ENCODE measurements at places on chromosomes 2 and 18. TPM values are rescaled to one million over a fixed set of nuclear protein-coding genes. Genes with fewer than 3 reads are reported as not detected.

GRCh38 chr2:42342795-42343241, 18.2 kb downstream of the COX7A2L start:
- peak overlapping the region; percentile 80 for H3K27ac ChIP-seq
- DNase-seq = no peak
- H3K36me3 ChIP-seq = peaks cover 41% of the 10 kb centered on the region
- no peak overlapping the region for H3K4me3 ChIP-seq
- peaks cover 33% of the 10 kb centered on the region for H3K4me1 ChIP-seq

ANKRD30B gene
- 0.10 TPM for polyA plus RNA-seq

DNA sequence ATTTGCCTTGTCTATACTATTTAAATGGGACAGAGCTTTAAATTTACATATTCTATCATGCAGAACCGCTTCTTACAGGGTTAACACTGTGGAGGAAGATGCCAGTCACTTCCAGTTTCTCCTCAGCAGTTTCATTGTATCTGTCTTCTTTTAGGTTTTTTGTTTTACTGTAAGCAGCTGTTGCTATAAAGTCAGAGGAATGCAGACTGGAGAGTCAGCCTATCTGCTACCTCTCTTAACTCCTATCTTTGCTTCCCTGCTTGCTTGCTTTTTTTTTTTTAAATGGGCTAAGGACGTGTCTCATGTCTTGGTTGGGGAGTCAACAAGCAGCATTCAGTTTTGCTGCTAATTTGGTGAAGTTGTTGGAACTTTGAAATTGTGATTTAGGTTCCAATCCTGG, 8.9 kb downstream of the EPC2 start:
- no peak overlapping the region for H3K4me3 ChIP-seq
- H3K27me3 ChIP-seq = no peaks in the 10 kb centered on the region
- DNase-seq = no peak

GRCh38 chr2:96167407-96168013, 22.3 kb upstream of the DUSP2 start:
- DNase-seq = no peak
- H3K4me1 ChIP-seq = no peaks in the 10 kb centered on the region
- no peak overlapping the region for H3K4me3 ChIP-seq
- H3K27me3 ChIP-seq = no peaks in the 10 kb centered on the region
- no peaks in the 10 kb centered on the region for H3K36me3 ChIP-seq
- no peak overlapping the region for H3K27ac ChIP-seq

DNA sequence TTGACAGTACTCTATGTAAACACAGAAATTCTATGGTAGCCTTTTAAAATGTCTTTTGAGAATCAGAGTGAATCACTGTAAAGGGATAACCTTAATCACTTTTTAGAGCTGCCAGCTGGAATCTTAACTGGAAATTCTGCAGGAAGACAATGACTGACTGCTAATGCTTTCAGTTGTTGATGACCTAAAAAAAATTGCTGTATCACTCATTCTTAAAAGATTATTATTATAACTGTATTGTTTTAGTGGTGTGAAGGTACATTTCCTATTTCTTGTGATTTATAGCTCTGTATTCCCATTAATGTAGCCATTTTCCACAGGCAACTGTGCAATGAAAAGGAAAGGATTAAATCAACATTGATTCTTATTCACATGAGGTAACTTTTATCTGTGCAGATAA, 260.5 kb downstream of the CALCRL start:
- no peaks in the 10 kb centered on the region for H3K4me1 ChIP-seq
- no peak overlapping the region for H3K4me3 ChIP-seq
- H3K36me3 ChIP-seq = no peaks in the 10 kb centered on the region
- no peak overlapping the region for H3K27ac ChIP-seq
- no peak for DNase-seq
- no peaks in the 10 kb centered on the region for H3K27me3 ChIP-seq

DNA sequence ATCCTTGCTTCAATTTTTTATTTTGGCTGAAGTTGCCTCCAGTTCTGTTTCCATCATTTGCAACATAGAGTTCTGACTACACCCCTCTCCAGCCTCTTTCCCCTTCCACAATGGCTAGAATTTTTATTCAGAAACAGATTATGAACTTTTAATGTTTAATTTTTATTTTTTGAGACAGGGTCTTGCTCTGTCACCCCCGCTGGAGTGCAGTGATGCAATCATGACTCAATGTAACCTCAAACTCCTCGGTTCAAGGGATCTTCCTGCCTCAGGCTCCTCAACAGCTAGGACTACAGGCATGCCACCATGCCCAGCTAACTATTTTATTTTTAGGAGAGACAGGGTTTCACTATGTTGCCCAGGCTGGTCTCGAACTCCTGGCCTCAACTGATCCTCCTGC, 2.8 kb downstream of the NTSR2 start:
- H3K36me3 ChIP-seq = no peaks in the 10 kb centered on the region
- no peak overlapping the region for H3K27ac ChIP-seq
- DNase-seq = no peak
- H3K4me1 ChIP-seq = no peaks in the 10 kb centered on the region
- H3K27me3 ChIP-seq = peaks cover 34% of the 10 kb centered on the region

DNA sequence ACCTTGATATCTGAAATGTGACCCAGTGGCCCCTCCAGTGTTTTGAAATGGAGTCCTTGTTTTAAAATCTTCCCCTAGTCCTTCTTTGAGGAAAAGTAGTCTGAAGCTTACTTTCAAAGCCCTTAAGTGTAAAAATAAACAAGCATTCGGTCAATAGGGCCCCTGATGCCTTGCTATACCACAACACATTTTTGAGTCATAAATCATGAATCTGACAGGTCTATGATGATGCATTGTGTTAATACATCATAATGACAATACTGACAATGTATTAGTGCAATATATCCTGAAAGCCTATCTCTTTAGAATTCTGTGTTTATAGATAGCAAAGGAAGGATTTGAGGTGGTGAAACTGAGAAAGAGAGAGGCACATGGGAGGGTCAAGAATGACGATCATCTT, 464.2 kb downstream of the MEIS1 start:
- H3K4me1 ChIP-seq = no peaks in the 10 kb centered on the region
- no peaks in the 10 kb centered on the region for H3K36me3 ChIP-seq
- no peak overlapping the region for H3K27ac ChIP-seq
- H3K27me3 ChIP-seq = no peaks in the 10 kb centered on the region
- no peak overlapping the region for H3K4me3 ChIP-seq

DNA sequence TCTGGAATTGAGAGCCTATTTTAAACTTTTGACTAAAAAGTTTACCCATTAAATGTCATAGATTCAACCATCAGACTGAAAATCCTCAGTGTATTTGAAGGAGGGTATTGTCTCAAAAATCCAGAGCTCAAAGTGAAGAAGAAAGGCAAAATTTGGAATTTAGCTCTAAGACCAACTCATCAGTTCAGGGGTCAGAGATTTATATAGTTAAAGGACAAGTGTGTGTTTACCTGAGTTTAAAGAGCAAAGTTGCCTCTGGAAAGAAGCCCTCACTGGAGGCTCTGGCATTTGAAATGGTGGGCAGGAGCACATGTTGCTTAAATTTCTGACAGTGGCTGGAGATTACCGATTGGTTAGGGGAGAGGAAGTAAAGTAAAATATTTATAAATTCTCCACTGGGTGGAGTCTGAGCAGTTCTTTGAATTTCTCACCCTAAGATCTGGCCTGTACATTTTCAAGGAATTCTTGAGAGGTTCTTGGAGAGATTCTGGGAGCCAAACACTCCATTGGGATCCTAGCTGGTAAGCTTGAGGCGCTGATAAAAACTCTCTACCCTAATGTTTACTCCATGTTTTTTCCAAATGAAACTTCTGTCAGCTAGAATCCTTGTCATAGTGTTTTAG, at the start of gene KYNU:
Gene KYNU (plus strand): TSS at position 449 of the 623 bp plus-strand sequence. CDS start 7,704 bp downstream, outside the sequence.
- peak within 1 kb of the TSS; percentile 39 for H3K27ac ChIP-seq
- no peak for DNase-seq
- H3K36me3 ChIP-seq = no peaks in the 10 kb centered on the region
- peaks cover 12% of the 10 kb centered on the region for H3K4me1 ChIP-seq
- H3K27me3 ChIP-seq = no peaks in the 10 kb centered on the region
- peak within 1 kb of the TSS; percentile 22 for H3K4me3 ChIP-seq

SNRNP200 gene
- 158 TPM for polyA plus RNA-seq

DNA sequence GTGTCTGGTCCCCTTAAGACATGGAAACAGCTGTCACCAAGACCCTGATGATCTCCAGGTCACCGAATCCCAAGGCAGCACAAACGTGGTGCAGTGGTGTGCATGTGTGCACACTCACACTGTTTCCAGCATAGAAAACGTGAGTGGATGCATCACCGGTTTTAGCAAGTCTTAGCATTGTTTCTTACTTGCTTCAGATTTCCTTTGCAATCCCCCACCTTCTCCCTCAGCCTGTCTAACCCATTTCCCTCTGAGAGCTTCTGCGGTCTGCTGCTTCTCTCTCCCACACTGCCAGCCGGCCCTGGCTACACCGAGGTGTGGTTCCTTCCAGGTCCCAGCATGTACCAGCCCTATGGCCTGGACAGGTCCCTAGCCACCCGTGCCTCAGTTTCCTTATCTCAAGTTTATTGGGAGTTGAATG, 343.4 kb upstream of the HS6ST1 start:
- no peaks in the 10 kb centered on the region for H3K36me3 ChIP-seq
- no peaks in the 10 kb centered on the region for H3K4me1 ChIP-seq
- DNase-seq = no peak
- no peak overlapping the region for H3K27ac ChIP-seq

GRCh38 chr2:172464400-172465129, 37.2 kb downstream of the ITGA6 start:
- H3K4me1 ChIP-seq = peaks cover 45% of the 10 kb centered on the region
- H3K4me3 ChIP-seq = no peak overlapping the region
- peak overlapping the region; percentile 18 for H3K27ac ChIP-seq
- H3K27me3 ChIP-seq = no peaks in the 10 kb centered on the region
- DNase-seq = peak; percentile 77
- peaks cover 8% of the 10 kb centered on the region for H3K36me3 ChIP-seq

RAMP1 gene
- 76.1 TPM for polyA plus RNA-seq

DNA sequence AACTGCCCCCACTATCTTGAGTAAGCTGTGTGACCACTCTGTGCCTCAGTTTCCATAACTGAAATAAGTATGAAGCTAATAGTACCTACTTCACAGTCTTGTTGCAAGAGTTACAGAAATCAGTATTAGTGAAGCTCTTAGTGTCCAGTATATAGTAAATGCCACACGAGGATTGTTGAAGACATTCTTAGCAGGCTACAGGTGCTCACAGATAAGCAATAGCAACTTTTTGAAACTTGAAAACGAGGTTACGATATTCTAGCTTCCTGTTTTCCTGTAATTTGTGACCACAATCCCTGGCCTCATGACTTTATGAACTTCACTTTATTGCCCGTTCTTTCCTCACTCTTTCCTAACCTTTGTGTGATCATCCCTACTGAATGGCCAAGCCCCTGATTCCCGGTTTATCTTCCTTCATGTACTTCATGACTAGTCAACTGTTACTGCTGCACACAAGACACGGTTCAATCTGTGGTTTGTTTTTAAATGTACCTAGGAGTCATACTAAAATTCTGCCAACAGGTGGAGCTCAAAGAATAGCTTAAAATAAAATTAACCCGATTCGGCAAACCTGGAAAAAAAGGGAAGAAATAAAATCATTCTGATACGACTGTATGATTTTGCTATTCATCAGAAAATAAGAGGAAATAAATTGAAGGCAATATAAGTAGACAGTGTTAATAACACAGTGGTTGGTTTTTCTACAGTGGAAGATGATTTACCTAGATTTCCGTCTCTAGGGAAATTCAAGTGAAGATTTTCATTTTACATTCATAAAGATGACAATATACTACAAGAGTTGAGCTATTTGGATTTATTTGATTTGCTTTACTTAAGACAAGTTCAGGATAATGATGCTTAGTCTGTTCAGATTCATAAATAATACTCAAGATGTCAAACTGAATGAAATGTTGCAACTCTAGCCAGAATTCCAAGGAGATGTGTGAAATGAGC, 38.1 kb upstream of the STAT1 start:
- H3K27ac ChIP-seq = no peak overlapping the region
- H3K36me3 ChIP-seq = no peaks in the 10 kb centered on the region
- H3K27me3 ChIP-seq = no peaks in the 10 kb centered on the region
- H3K4me3 ChIP-seq = no peak overlapping the region
- peak; percentile 51 for DNase-seq
- H3K4me1 ChIP-seq = no peaks in the 10 kb centered on the region

SLC4A3 gene
- 3.3 TPM for polyA plus RNA-seq

DNA sequence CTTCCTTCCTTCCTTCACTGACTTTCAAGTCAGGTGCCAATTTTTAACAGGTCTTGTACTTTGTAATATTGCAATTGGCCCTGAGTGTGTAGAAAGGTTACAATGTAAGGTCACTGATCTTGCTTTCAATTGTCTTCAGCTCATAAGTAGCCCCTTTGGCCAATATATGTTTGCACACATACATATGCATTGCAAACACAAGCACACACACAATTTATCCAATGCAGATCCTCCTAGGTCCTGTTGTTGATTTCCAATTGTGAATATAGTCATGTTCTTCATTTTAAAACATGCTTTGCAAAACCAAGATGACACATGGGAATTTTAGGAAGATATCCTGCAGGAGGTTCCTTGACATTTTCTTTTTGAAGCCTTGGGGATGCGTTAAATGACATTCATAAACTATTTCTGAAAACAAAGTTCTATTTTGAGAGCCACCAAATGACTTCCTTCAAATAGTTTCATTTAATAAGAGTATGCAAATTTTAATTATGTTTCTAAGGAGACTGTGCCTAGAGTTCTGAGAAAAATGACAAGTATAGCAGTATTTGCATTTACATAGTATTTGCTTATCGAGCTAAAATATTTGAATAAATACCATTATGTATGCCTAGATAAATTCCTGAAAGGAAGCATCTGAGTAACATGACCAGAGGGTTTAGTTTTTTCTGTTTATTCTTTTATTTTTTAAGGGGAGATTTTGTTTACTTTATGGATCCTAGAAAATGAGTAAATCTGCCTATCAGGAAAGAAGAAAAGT, 117.1 kb upstream of the TMEFF2 start:
- H3K4me1 ChIP-seq = no peaks in the 10 kb centered on the region
- H3K27ac ChIP-seq = no peak overlapping the region
- H3K4me3 ChIP-seq = no peak overlapping the region
- H3K36me3 ChIP-seq = no peaks in the 10 kb centered on the region
- DNase-seq = no peak

MOGAT1 gene
- polyA plus RNA-seq = not detected

- H3K27me3 ChIP-seq = no peaks in the 10 kb centered on the region
- H3K4me3 ChIP-seq = no peak overlapping the region
- H3K27ac ChIP-seq = no peak overlapping the region
- DNase-seq = no peak
Measured at GRCh38 chr2:199883474-199884212, 27.4 kb upstream of the C2orf69 start.

UGT1A5 gene
- polyA plus RNA-seq = 0.15 TPM

GRCh38 chr2:96495982-96496629, 9.1 kb downstream of the NEURL3 start:
- no peaks in the 10 kb centered on the region for H3K4me1 ChIP-seq
- DNase-seq = no peak
- no peak overlapping the region for H3K27ac ChIP-seq

- no peak overlapping the region for H3K4me3 ChIP-seq
- H3K4me1 ChIP-seq = no peaks in the 10 kb centered on the region
- H3K27ac ChIP-seq = no peak overlapping the region
- no peaks in the 10 kb centered on the region for H3K36me3 ChIP-seq
Measured at GRCh38 chr18:62678847-62679485, 36.4 kb upstream of the PHLPP1 start.

- H3K4me3 ChIP-seq = no peak overlapping the region
- no peaks in the 10 kb centered on the region for H3K36me3 ChIP-seq
- no peak for DNase-seq
- no peaks in the 10 kb centered on the region for H3K4me1 ChIP-seq
Measured at GRCh38 chr2:106858810-106859209, 27.2 kb downstream of the ST6GAL2 start.
